ENCODE measurements at places on chromosomes 4 and X. TPM values are rescaled to one million over a fixed set of nuclear protein-coding genes. Genes with fewer than 3 reads are reported as not detected.

IL15 gene
- 2.5 TPM for total RNA-seq

COX7B2 gene
- total RNA-seq, result not detected

PPP2R2C gene
- total RNA-seq, result 0.66 TPM

HTT gene
- 33.3 TPM for total RNA-seq

OCRL gene
- total RNA-seq, result 13.2 TPM

All from endothelial cell of coronary artery (primary cell).